ENCODE measurements at places on chromosomes 7 and 10.

DNA sequence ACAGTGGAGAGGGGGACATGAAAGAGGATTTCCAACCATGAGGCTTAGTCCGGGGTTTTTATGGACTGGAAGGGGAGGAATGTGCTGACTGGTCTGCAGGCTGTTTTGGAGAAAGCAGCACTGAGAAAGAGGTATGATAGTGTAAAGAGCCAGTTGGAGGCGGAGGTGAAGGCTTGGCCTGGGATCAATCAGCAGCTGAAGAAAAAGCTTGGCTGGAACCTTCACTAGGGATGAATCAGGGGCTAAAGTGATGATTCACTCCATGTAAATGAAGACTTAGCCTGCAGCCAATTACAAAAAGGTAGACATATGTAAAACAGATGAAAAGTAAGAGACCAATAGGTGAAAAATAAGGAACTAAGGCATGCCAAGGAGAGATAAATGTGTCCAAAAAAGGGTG lies 1382.6 kb downstream of the GATA3 start:
- DNase-seq = no peak

- no peak for DNase-seq
Observed at GRCh38 chr7:3154881-3155494, 111.3 kb upstream of the CARD11 start.

DNA sequence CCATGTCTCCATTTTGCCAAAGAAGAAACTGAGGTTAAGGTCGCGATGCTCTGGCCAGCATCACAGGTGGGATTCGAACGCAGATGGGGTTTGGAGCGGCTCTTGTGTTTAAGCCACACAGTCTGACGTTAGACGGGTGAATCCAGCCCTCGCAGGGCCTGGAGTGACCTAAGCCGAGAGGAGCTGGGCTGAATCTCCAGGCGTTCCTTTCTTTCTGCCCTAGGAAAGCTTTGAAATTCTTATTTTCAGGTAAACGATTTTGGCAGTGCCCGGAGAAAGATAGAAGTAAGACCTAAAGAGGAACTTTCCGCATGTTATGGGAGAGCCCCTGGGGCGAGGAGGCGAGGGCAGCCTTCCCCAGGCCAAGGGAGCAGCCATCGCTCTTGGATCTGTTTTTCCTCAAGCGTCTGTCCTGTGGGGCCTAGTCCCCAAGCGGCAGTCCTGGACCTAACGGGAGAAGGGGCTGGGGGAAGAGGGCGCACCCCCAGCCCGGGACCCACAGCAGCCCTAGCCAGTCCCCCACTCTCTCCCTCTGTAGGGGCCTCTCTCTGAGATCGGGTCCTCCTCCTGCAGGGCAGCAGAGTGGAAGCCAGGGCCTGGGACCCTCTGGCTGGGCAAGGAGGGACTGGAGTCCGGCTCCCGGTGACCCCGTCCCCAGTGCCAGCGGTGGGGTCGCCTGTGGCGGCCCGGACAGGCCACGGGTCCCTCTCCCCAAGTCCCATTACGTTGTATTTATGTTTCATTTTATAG lies 8.9 kb upstream of the LBX1 start:
- DNase-seq = no peak

DNA sequence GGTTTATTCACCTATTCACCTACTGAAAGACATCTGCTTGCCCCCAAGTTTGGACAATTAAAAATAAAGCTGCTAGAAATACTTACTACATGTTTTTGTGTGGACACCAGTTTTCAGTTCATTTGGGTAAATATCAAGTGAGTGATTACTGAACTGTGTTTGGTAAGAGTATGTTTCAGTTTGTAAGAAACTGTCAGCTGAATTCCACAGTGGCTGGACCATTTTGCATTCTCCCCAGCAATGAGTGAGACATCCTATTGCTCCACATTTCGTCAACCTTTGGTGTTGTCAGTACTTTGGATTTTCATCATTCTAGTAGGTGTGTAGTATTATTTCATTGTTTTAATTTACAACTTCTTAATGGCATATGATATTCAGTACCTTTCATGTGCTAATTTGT lies 17.4 kb upstream of the IKZF1 start:
- no peak for DNase-seq

DNA sequence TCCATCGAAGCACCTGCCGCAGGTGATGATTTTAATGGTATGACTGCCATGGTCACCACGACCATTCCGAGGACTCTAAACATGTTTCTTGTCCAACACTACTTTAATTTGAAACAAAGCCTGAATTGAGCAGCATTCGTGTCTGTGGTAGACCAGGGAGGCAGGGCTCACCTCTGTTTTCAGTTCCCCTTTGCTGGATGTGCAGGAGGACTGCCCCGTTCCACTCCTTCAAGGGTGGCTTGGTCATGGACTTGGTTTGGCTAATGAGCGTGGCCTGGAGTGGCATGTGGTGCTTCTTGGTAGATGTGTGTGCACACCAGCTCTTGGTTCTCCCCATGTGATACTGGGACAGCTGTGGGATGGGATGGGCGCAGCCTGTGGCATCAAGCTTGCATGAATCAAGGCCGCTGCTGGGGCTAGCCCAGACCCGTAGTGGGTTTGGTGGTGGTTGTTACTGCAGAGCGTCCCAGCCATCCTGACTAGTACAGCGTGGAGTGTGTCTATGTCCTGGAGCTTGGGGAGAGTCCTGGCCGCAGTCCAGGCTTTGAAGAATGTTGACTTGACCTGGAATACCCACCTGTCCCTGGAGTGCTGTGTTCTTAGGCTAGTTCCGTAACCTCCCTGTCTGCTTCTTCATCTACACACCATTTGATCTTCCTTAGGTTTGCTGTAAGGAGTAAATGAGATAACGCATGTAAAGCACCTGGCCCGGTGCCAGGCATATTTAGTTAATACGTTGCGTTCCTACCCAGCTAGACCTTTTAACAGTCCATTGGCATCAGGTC lies 34.8 kb downstream of the MGMT start:
- no peak for DNase-seq

DNA sequence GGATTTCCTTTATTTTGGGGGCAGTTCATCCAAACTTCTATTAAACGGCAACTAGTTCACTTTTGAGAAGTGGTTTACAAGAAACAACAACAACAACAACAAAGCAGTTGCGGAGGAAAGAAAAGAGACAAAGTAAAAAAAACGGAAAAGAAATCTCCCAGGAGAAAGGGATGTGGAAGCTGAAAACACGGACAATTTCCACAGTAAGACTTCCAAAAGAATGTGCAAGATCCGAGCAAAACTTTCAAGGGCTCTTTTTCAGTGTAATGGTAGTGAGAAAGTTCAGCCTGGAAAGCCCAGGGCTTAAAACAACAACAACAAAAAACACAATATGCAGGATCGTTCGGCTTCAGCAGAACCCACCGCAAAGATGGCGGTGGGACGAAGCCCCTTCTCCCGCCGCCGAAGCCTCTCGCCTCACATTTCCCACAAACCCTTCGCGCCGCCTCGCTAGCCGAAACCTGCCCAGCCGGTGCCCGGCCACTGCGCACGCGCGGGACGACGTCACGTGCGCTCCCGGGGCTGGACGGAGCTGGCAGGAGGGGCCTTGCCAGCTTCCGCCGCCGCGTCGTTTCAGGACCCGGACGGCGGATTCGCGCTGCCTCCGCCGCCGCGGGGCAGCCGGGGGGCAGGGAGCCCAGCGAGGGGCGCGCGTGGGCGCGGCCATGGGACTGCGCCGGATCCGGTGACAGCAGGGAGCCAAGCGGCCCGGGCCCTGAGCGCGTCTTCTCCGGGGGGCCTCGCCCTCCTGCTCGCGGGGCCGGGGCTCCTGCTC lies at the start of gene TNKS2:
TNKS2 (plus strand) TSS at position 553 of the 775 bp plus-strand sequence. CDS start 265 bp downstream, outside the sequence.
- DNase-seq = peak; percentile 95

DNA sequence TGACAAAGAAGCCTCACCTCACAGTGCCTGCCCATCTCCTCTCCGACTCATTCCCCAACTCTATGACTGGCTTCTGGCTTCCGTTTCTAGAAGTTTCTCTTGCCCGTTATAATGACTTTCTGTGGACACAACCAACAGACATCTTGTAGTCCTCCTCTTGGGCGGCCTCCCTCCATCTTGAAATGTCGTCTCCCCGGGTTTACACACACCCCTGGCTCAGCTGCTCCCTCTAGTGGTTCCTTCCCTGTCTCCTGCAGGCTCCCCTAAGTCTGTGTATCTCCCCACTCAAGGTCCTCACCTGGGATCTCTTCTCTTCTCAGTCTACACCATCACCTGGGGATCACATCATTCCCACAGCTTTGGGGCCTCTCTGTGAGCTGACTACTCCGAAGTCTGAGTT lies 123.4 kb upstream of the NEBL start:
- no peak for DNase-seq

- DNase-seq = no peak
Observed at GRCh38 chr7:36985316-36985715, 261.0 kb upstream of the AOAH start.

DNA sequence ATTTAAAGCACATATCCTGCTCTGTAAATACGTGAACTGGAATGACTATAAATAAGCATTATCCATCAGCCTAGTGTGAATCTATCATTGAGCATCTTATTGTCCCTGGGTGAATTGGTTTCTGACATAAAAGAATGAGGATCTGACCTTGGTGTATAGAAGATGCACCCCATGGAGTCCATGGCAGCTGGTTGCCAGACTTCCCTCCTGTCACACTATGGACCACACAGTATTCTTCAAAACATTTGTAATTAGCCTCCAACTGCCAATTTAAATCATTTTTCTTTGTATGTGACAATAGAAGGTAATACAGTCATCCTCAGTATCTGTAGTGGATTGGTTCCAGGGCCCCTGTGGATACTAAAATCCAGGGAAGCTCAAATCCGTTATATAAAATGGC lies 238.1 kb upstream of the ZWINT start:
- DNase-seq = no peak

- no peak for DNase-seq
Observed at GRCh38 chr7:127396184-127396583, 3.7 kb upstream of the ZNF800 start.

DNA sequence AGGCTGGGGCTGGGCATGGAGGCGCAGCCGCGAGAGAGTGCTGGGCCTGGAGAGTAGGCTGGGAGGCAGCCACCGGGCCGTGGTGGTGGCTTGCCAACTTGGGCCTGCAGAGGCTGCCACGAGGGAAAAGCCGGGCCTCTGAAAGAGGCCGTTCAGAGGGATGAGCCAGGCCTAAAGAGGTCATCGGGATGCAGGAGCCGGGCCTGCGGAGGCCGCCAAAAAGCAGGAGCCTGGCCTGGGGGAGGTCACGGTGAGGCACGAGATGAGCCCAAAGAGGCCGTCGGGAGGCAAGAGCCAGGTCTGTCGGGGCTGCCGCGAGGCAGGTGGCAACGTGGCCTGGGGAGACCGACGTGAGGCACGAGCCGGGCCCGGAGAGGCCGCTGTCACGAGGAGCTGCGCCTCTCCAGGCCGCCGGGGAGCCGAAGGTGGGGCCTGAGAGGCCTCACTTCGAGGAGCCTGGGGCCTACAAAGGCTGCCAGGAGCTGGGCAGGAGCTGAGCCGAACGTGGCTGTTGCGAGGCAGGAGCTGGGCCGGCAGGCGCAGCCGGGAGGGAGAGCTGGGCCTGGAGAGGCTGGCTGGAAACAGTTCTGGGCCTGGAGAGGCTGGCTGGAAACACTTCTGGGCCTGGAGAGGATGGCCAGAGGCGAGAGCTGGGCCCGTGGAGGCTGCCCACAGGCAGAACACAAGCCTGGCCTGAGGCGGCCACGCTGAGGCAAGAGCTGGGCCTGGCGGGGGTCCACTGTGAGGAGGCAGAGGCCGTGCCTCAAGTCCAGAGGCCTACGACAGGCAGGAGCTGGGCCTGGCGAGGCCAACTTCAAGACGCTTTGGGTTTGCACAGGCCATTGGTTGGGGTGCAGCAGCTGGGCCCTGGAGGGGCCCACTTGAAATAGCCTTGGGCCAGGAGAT lies 24.6 kb downstream of the MDH2 start:
- no peak for DNase-seq

DNA sequence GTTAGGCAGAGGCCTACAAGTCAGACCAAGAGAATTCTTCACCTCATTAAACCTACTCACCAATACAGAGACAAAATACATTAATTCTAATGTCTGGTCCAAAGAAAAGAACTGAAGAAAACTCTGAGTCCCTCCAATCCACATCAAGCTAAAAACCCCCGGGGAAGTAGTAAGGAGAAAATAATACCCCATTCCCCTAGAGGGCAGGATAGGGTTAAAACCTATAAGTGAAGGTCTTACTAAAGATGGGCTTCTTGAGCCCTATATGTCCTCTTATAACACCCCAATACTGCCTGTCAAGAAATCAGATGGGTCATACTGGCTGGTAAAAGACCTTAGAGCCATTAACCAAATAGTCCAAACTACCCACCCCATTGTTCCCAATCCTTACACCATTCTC lies 141.3 kb upstream of the TMEM106B start:
- no peak for DNase-seq

DNA sequence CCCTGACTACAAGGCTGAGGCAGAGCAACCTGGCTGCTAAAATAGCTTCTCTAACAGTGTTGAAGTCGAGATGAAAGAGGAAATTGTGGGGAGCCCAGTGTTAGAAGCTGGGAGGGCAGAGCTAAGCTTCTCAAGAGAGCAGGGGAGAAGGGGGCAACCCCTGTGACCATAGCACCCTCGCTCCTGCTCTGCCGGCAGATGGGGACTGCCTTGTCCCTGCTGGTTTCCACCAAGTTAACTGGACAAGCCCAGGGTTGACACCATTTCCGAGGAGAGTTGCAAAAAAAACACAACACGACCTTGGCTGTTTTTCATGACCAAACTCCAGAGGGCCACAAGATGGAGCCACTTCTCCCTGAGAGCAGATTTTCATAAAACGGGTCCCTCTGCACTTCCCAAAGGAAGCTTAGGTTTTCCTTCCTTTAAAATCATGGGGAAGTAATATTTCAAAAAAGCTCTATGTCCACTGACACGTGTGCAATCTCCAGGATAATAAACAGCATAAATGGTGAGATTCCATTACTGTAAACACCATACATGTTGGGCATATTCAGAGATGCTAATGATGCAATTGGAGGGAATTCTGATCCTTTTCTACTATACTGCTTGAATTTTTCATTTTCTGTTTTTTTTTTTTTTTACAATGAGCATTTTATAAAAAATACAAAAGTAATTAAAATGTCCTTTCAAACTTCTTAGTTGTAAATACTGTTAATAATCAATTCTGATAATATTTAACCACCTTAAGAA lies 140.4 kb downstream of the PIP4K2A start:
- no peak for DNase-seq

- no peak for DNase-seq
Observed at GRCh38 chr10:57008189-57008588, 647.1 kb upstream of the ZWINT start.

DNA sequence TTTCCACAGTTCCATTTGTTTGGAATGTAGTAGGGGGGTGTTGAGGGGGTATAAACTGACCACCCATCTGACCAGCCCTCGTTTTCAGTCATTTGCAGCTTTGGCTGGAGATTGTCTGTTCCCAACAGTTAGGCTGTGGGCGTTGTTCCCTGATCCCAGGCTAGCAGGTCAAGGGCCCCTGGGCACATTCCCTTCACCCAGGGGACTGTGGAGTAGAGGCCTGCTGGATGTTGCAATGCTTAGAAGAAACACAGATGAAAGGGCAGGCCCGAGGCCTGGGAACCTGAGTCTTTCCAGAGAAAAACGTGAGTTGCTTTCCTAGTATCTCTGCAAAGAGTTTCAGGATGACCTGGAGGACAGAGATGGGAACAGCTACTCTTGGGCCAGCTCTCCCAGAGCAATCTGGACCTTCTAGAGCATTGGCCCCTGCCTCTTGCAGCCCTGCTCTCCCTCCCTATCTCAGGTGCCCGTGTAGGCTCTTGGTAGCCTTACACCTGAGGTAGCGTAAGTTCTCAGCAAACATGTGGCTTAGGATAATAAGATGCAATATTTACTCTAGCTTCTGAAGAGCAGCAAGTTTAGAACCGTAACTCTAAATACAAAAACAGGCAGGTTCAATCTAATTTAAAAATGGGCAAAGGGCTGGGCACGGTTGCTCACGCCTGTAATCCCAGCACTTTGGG lies 99.4 kb upstream of the EFCAB10 start:
- DNase-seq = no peak

GRCh38 chr7:136034132-136034531 lies 57.0 kb upstream of the MTPN start:
- DNase-seq = no peak

Data from left ventricle myocardium inferior (tissue), 1 donor.